Transverse colon (tissue), 4 donors: ENCODE measurements at places on chromosomes 6 and 20. TPM values are rescaled to one million over a fixed set of nuclear protein-coding genes. Genes with fewer than 3 reads are reported as not detected.
A peak's percentile ranks its signal among the peaks of the same experiment; 100 is the strongest.

NRSN1 gene
- total RNA-seq = 0.16 TPM

POLH gene
- total RNA-seq = 10.6 TPM

DNA sequence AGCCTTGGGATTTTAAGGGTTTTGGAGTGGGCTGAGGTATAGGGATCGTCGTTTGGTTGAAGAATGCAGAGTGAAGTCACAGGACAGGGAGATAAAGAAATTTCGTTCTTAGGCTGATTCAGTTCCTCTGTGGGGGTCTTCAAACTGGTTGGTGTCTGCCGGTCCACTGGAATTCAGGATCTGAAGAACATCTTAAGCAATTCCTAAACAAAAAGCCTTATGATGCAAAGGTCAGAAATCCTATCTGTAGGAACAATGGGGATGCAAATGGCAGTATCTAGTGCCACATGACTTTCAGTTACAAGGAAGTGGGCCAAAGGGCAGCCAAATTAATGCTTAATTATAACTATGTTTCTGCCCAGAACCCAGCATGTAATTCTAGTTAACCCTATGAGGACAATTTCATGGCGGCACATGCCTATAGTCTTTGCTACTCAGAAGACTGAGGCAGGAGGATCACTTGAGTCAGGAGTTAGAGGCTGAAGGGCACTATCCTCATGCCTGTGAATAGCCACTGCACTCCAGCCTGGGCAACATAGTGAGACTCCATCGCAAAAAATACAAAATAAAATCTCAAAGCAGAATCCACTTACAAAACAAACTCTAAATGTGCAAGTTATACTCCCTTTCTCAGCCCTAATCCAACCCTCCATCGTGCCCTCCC is 4.6 kb upstream of the SLC2A10 start:
- H3K4me3 ChIP-seq = no peak overlapping the region
- no peaks in the 10 kb centered on the region for H3K36me3 ChIP-seq
- H3K4me1 ChIP-seq = peaks cover 9% of the 10 kb centered on the region
- H3K27ac ChIP-seq = no peak overlapping the region

TRDN gene
- not detected for total RNA-seq

DNA sequence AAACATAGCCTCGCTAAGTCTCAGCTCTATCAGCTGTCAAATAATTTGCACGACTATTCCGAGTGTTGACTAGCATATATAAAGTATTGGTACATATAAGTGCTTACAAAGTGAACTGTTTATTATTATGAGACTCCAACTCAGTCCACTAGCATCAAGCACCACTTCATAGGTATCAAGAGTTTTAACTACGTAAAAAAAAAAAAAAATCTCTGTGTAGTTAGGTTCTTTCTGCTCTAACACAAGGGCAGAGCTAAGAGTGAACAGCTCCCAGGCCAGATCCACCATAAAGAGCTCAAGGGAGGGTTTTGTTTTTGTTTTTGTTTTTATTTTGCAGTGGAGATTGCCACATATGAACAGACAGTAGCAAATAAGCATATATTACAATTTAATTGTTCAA is 309.8 kb upstream of the SGK1 start:
- DNase-seq = no peak
- no peaks in the 10 kb centered on the region for H3K27me3 ChIP-seq
- H3K36me3 ChIP-seq = no peaks in the 10 kb centered on the region
- no peak overlapping the region for H3K27ac ChIP-seq

ZC2HC1B gene
- total RNA-seq = not detected

DNA sequence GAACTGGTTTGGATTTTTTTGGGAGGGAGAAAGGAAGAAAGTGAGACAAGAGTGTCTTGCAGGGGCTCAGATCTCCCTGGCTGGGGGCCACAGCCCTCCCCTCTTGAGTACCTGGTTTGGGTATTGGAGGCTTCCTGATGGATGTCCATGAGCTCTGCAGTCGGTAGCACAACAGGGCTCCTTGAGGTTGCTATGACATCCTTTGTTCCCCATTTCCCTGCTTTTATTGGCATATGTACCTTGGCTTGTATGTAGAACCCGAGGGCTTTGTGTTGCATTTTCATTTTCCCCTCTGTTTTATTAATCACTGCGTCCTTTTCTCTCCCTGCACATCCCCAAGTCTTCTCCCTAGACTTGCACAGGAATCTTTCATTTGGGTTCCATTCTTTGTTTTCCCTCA is 355.5 kb upstream of the TSHZ2 start:
- H3K36me3 ChIP-seq = no peaks in the 10 kb centered on the region
- no peak for DNase-seq
- H3K4me1 ChIP-seq = no peaks in the 10 kb centered on the region

HLA-DRA gene
- total RNA-seq = 77.0 TPM

SLC22A3 gene
- 12.0 TPM for total RNA-seq

IMPG1 gene
- not detected for total RNA-seq

DNA sequence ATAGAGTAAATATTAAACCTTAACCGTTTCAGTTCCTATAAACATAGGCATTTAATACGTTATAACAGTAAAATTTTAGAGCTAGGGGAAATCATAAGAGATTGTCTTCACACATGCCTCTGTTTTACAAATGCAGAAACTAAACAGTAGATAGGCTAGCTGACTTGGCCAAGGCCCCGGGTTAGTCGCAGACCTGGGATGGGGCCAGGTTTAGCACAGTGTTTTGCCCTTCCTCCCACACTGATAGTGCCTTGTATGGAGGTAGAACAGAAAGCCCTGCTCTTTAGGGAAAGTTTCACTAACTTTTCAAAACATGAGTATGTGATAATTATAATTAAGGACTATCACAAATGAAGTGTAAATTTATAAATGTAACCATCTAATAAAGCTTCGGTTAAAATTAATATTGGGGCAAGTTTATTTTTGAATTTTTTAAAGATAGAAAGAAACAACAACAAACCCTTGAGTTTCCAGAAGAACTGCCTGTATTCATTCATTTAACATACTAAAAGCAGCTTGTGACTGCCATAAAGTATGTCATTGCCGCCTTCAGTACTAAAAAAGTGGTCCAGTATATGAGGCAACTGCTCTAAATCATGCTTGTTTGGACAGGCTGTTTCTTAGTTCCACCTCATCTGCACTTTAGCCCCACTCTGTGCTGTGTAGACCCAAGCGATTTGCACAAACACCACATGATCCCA is 62.5 kb upstream of the LOC128125822 start:
- no peak overlapping the region for H3K4me3 ChIP-seq
- DNase-seq = peak; percentile 70
- H3K36me3 ChIP-seq = no peaks in the 10 kb centered on the region
- H3K27me3 ChIP-seq = no peaks in the 10 kb centered on the region

DNA sequence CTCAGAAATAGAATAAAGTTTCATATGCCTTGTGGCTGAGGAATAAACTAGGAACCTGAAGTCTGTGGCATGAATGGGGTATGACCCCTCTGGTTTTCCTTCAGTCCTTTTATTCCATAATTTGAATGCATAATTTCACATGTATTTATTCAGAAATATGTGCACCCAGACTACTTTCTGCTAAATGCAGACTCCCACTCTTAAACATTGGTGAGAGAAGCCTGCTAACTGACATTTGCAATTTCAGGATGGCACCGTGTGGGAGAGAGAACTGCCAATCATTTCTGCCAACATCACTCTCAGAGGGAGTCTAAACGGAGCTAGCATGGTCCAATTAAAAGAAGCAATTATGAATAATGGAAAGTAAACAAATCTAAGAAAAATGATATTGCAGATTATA is 141.3 kb downstream of the ADGRB3 start:
- H3K36me3 ChIP-seq = no peaks in the 10 kb centered on the region
- no peak for DNase-seq
- no peaks in the 10 kb centered on the region for H3K27me3 ChIP-seq
- no peaks in the 10 kb centered on the region for H3K4me1 ChIP-seq

SLC17A3 gene
- total RNA-seq = not detected

VNN1 gene
- 39.5 TPM for total RNA-seq

TAAR1 gene
- not detected for total RNA-seq

DNA sequence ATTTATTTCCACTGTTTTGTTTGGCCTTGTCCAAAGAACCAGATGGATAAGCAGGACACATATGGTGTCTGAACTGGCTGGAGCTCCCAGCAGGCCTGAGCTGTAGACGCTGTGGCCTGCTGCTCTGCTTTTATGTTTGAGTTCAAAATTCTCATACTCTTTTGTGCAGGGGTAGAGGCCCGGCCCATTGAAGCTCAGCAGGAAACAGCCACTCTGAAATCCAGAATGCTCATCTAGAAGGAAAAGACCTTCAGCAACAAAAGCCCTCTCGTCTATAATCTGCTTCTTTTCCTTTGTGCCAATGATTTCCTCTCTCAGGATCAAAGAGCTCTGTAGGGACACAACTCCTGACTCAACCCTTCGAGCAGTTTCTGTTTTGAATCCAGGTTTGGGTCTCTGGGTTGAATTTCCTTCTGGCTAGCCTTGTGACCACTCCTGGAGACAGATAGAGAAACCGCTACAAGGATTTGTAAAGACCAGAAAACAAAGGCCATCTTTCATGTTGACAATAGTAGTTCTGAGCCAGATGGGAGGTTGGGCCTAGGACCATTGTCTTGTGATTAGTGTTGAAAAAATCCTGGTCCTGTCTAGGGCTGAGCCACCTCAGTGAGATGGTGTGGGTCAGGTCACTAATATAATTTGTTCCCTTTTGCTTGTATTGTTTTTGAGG is 446.7 kb downstream of the BCKDHB start:
- DNase-seq = no peak
- no peaks in the 10 kb centered on the region for H3K36me3 ChIP-seq
- H3K4me3 ChIP-seq = no peak overlapping the region
- H3K4me1 ChIP-seq = no peaks in the 10 kb centered on the region
- no peak overlapping the region for H3K27ac ChIP-seq

EXOC2 gene
- 18.7 TPM for total RNA-seq

GRCh38 chr6:5592886-5593519 is 331.7 kb downstream of the FARS2 start:
- no peak overlapping the region for H3K27ac ChIP-seq
- DNase-seq = no peak
- no peaks in the 10 kb centered on the region for H3K27me3 ChIP-seq
- no peak overlapping the region for H3K4me3 ChIP-seq

SLC22A7 gene
- total RNA-seq = not detected

DOK5 gene
- not detected for total RNA-seq

SIM1 gene
- not detected for total RNA-seq

DNA sequence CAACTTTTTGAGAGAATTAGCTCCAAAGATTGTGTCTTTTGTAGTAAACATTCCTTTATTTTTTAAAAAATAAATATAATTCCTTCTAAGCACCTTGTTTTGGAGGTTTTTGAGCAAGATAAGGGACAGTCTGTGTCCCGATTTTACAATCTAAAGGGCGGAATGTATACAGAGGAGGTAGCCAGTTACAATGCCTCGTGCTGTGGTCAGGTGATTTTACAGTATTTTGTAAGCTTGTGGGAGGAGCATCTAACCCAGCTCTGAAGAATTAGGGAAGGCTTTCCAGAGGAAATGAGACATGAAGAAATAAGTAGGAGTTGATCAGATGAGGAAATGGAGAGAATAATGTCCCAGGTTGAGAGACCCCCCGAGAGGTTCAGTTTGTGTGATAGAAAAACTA is 1.3 kb downstream of the HINT3 start:
- peaks cover 13% of the 10 kb centered on the region for H3K4me1 ChIP-seq
- DNase-seq = peak; percentile 24
- no peaks in the 10 kb centered on the region for H3K27me3 ChIP-seq
- H3K27ac ChIP-seq = peak overlapping the region; percentile 95

GRCh38 chr6:21505574-21505990 is 88.0 kb upstream of the SOX4 start:
- H3K4me1 ChIP-seq = no peaks in the 10 kb centered on the region
- H3K27ac ChIP-seq = no peak overlapping the region
- H3K36me3 ChIP-seq = no peaks in the 10 kb centered on the region
- no peaks in the 10 kb centered on the region for H3K27me3 ChIP-seq
- no peak overlapping the region for H3K4me3 ChIP-seq

PHACTR3 gene
- 7.1 TPM for total RNA-seq

KCNS1 gene
- 0.55 TPM for total RNA-seq

DNA sequence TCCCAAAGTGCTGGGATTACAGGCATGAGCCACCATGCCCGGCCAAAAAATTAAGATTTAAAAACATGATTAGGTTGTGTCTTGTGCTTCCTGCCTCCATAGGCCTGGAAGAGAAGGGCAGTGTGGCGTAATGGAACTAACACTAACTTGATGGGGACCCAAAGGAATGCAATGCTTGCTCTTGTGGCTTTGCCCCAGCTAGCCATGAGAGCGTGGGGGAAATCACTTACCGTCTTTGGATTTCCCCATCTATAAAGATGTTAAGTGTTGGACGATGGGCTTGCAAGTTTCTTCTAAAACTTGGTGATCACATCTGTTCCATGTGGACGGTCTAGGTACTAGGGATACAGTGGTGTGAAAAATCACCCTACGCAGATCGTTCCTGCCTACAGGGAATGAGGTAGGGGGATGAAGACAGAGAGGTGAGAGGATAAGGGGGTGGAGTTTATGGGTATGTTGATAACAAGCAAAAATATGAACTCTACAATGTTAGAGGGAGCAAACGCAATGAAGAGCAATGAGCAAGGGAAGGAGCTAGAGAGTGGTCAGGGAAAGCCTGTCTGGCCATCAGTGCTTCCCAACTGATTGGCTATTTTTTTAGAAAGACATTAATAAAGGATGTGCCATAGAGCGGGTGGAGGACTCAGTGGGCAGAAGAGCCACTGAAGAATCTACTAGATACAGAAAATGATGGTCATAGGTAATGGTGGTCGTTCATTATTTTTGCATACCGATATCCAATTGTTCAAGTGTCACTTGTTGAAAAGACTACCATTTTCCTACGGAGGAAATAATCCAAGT is 165.2 kb downstream of the BCAS1 start:
- H3K27ac ChIP-seq = no peak overlapping the region
- H3K4me1 ChIP-seq = peaks cover 8% of the 10 kb centered on the region
- no peak for DNase-seq
- no peaks in the 10 kb centered on the region for H3K36me3 ChIP-seq
- no peak overlapping the region for H3K4me3 ChIP-seq

SLC52A3 gene
- total RNA-seq = 10.8 TPM

GJA1 gene
- total RNA-seq = 12.2 TPM

DNA sequence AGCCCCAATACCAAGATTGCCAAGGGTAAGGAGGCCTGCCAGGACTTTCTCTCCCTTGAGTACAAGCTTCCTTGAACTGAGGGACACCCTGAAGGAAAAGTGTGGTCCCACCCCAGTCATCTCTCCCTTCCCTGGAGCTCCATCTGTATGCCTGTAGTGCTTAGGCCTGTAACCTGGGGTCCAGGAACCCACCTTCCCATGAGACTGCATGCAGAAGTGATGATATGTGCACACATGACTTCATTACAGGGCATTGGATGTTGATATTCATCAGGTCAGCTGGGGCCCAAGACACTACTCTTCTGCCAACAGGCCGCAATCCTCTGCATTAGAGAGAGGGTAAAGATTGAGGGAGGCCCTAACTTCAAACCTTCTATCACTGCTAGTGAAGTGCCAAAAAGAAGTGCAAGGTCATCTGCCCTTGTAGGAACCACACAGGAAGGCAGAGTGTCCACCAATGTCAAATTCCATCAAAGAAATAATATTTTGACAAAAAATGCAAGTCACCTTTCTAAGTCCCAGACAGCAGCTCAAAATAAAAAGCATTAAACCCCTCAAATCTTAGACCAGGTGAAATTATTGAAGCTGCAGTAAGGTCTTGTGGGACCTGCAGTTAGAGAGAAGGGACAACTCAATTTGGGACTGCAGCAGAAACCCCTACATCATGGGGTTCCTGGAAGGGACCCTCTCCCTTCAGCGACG is 5.1 kb downstream of the HLA-F start:
- H3K4me1 ChIP-seq = peaks cover 4% of the 10 kb centered on the region
- no peak overlapping the region for H3K4me3 ChIP-seq
- DNase-seq = no peak
- H3K27ac ChIP-seq = no peak overlapping the region
- H3K27me3 ChIP-seq = no peaks in the 10 kb centered on the region

- no peaks in the 10 kb centered on the region for H3K27me3 ChIP-seq
- H3K27ac ChIP-seq = peak overlapping the region; percentile 74
- DNase-seq = peak; percentile 80
- H3K36me3 ChIP-seq = no peaks in the 10 kb centered on the region
- H3K4me1 ChIP-seq = peaks cover 40% of the 10 kb centered on the region
These were observed 68.7 kb downstream of the TOX2 start for GRCh38 chr20:43983359-43983758.
